Hematopoietic multipotent progenitor cell (in vitro differentiated cells): ENCODE measurements at places on chromosomes 16 and 17. TPM values are rescaled to one million over a fixed set of nuclear protein-coding genes. Genes with fewer than 3 reads are reported as not detected.

- DNase-seq, result no peak
Observed at GRCh38 chr16:72637306-72637705, 410.6 kb downstream of the ZFHX3 start.

- no peak for DNase-seq
Observed at GRCh38 chr16:59047114-59047513, 313.0 kb upstream of the GOT2 start.

Gene FASN
- total RNA-seq, result 80.8 TPM

DNA sequence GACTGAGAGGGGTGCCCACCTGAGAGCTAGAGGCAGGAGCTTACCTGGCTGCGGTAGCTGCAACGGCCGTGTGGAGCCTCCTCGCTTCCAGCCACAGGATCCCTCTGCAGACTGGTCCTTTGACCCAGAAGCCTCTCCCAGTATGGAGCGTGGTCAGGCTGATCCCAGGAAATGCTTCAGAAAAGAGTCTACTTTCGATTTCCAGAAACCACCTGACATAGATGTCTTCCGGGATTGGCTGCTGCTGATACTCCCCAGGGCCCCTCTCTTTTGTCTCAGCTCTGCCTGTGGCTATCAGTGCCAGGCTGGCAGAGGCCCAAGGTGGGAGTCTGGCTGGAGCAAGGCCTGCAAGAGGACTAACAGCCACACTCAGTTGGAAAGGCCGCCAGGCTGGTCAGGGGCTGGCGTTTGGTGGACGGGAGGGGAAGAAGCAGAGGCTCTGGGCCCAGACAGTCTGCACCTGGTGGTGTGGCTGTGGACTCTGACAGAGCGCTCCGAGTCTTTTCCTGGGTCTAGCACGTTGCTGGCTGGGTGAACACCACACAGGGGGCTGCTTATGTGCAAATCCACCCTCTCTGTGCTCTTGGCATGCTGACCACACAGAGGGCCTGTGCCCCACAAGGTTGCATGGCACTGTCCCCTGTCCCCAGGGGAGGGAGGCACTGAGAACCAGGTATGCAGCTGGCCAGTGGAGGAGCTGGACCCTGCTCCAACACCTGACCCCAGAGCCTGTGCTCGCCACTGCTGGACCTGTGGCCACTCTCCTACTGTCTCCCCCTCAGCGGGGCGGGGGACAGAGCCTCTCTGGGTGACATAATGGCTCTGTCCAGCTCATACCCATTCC, at the start of gene LGALS3BP:
TSS of gene LGALS3BP (minus strand) at position 144 of the 844 bp plus-strand sequence. CDS start 2,732 bp downstream, outside the sequence.
- DNase-seq, result no peak

DNA sequence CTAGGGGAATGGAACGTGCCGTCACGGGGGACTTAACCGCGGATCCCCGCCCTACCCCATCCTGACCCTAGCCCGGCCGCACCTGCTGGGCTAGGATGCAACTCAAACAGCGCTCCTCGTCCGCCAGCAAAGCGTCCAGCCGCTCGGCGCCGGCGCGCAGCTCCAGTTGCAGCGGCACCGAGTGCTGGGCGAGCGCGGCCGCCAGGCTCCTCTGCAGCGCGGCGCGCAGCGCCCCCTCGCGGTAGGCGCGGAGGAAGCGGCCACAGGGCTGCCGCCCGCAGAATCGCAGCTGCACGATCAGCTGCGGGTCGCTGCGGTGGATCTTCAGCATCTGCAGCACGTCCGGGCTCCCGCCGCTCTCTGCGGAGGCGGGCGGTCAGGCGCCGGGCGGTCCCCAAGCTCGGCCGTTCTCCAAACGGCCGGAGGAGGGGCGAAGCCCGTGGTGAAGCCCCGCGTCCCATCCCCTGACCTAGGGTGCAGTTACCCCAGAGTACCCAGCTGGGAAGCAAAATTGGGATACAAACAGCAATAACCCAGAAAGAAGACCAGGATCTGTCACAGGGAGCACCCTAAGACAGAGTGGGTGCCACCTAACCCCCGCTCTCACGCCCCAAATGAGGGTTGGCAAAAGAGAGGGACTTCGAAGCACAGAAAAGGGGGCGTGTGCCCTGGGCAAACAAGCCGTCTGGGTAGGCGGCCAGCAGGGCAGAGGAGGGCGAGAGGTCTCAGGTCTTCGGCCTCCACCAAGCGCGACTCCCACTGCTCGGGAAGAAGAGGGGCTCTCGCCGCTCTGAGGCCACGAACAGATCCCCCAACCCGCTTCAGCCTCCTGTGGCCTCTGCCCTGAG, 4.2 kb downstream of the TRADD start:
- DNase-seq, result peak; percentile 70

DNA sequence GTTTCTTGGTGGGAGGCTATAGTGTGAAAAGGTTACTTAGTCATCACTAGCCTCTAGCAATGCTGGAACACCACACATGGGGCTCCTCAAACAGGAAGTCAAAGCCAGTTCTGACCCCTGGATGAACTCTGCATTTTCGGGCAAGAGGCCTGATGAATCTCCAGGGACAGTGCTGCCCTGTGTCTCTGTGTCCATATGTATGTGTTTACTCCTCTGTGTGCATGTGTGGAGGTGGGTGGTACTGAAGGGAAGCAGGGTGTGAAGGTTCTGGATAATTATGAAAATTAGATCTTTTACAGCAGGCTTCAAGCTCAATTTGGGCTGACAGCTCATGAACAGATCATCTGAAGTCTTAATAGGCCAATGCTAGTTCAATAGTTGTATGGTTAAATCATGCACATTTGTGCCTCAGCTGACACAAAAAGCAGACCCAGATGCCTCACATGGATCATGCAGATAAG, 133.6 kb downstream of the SNX11 start:
- no peak for DNase-seq

DNA sequence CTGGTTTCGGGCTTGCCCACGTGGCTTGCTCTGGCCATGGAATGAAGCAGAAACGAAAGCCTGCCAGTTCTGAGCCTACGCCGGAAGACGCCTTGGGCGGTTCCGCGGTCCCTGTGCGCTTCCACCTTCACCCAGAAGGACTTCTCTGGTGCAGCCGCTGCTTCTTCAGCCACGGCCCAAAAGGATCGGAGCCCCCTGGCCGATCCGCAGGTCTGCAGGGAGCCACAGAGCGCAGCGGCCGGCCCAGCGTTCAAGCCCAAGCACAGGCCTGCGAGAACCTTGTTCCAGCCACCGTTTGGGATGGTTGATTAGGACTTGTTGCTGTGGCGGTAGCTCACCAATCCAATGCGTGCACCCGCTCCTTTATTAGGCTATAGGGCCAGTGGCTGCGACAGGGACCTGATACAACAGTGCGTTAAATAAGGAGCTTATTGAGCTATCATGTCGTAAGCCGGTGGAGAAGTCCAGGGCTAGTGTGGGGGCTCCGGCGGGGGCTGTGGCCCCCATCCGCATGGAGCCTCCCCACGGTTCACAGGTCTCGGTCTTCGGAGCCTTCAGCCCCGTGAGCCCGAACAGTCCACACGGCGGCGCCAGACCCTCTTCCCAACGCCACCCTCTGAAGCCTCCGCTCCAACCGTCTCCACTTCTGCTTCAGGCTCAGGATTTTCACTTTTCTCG, 10.2 kb upstream of the MPP2 start:
- no peak for DNase-seq

GRCh38 chr17:36705874-36706731, 104.7 kb downstream of the MRM1 start:
- peak; percentile 43 for DNase-seq

DNA sequence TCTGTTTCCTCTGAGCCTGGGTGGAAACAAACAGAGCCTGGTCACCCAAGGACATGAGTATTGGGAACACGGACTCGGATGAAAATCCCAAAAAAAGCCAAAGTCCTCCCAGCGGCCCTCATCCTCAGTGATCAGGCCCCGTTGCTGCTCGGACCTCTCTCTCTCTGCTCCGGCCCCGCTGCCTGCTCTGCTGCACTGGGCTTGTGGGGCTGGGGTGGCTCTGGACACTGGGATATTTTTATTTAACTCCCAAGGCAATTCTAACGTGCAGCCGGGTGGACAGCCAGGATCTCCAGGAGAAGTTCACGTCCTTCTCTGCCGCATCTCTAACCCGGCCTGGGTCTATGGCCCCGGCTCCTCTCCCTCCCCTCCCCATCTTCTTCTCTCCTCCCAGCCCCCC, 280.9 kb upstream of the TNRC6C start:
- no peak for DNase-seq

- no peak for DNase-seq
Observed at GRCh38 chr16:474420-475122, 49.1 kb downstream of the RAB11FIP3 start.
